Liver (tissue), 10 donors: ENCODE measurements at places on chromosomes 11 and 22. TPM values are rescaled to one million over a fixed set of nuclear protein-coding genes. Genes with fewer than 3 reads are reported as not detected.

The PKNOX2 gene
- 0.25 TPM for total RNA-seq

The ENTHD1 gene
- not detected for total RNA-seq

DNA sequence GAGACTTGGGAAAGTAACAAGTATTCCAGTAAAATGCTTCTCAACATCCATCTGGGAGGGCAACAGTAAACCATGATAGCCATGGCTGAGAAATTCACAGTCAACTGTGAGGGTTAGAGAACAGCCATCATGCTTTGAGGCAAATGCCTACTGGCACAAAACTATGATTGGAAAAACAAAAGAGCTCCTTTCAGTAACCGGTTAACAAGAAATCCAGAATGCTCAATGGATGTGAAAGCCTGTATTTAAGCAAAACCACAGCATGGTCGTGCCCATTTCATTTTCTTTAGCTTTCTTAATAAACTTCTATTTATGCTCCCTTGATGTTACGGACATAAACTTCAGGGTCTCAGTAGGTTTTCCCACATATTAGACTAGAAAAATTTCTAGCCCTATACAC lies 139.5 kb downstream of the SOX6 start:
- no peak for DNase-seq

- DNase-seq: no peak
These were observed 12.1 kb upstream of the TMEM45B start for GRCh38 chr11:129803533-129803932.

DNA sequence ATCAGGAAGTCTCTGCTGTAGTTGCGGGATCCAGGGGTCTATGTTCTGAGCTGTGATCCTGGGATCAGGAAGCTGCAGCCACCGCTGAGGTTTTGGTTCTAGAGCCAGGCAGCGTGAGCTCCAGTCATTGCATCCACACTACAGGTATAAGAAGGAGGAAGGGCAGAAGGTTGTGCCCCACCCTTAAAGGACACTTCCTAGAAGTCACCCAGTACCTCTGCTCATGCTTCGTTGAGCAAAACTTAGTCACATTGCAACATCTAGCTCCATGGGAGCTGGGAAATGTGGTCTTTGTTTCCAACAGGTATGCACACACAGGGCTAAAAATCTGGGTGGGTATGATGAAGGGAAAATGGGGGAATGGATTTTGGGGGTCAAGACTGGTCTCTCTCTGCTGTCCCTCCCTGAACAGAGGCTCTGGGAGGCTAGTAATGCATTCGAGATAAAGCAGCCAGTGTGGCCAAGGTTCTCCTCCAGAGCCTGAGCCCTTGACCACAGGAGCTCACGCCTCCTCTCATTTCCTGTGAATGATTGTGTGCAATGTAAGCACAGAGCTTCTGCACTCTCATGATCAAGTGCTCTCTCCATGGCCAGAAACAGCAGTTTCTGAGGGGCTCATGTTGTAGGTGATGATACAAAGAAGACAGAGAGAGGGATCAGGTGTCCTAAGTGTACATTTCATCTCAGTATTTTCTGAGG lies 86.8 kb upstream of the OR4B1 start:
- DNase-seq: no peak

GRCh38 chr11:70191495-70192140 lies 11.5 kb upstream of the FADD start:
- peak; percentile 84 for DNase-seq

GRCh38 chr11:25576320-25576719 lies 755.6 kb upstream of the ANO3 start:
- DNase-seq: no peak

- DNase-seq: no peak
These were observed 56.8 kb downstream of the C22orf31 start for GRCh38 chr22:29004647-29005371.

DNA sequence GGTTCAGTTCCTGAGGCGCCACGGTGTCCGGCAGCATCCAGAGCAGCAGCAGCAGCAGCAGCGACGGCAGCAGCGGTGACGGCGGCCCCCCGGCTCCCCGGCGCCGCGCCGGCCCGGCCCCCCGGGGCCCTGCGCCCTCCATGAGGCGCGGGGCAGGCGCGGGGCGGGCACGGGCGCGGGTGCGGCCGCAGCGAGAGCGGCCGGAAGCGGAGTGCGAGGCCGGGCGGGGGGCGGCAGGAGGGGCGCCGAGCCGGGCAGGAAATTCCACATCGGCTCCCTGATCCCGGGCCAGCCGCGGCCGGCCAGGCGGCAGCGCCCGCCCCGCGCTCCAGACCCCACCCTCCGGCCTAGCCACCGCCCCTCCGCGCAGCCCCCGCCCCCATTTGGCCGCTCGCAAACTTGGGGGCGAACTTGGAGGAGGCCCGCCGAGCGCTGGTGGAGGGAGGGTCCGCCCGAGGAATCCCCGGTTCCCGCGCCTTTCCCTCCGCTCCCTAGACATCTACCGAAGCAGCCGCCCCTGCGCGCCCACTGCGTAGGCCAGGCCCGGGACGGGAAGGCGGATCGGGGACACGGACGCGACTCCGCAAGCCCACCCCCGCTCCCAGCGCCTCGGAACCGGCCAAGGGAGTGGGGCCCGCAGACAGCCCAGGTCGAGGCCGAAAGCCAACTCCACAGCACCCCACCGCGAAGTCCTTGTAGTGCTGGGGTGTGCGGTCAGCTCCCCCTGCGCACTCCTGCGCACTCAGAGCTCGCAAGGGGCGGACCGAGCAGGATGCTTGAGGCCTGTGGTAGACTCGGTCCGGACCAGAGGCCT lies at the start of gene SCARF2:
SCARF2 (minus strand) TSS at position 213 of the 814 bp plus-strand sequence; CDS start at position 142, 71 bp downstream.
- DNase-seq: no peak

DNA sequence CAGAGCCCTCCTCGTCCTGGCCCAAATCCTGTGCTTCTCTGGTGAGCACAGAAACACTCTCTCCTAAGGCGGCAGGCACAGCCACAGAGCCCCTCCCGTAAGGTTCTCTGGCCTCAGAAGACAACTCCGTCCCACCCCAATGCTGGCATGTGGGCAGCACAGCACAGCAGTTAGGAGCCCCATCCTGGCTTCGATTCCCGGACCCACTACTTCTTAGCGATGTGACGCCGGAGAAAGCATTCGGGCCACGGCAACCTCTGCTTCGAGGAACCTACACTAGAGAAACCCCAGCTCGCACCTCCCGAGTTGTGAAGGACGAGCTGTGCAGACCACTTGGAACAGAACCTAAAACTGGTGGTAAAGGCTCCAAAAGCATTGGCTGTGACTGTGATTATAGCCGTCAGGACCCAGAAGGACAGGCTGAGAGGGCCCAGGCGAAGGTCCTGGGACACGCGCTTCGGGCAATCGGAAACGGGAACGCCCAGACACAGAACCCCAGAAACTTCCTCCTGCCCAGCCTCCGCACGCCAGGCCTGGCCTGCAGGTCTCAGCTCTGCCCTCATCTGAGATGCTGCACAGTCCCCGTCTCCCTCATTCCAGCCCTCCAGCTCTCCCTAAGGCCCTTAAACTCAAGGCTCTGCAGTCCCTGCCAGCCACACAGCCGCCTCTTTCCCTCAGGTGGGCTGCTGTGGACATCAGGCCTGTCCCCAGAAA lies 26.6 kb downstream of the IGSF9B start:
- DNase-seq: no peak

- DNase-seq: peak; percentile 66
These were observed 3.5 kb downstream of the CBX7 start for GRCh38 chr22:39148727-39149535.

DNA sequence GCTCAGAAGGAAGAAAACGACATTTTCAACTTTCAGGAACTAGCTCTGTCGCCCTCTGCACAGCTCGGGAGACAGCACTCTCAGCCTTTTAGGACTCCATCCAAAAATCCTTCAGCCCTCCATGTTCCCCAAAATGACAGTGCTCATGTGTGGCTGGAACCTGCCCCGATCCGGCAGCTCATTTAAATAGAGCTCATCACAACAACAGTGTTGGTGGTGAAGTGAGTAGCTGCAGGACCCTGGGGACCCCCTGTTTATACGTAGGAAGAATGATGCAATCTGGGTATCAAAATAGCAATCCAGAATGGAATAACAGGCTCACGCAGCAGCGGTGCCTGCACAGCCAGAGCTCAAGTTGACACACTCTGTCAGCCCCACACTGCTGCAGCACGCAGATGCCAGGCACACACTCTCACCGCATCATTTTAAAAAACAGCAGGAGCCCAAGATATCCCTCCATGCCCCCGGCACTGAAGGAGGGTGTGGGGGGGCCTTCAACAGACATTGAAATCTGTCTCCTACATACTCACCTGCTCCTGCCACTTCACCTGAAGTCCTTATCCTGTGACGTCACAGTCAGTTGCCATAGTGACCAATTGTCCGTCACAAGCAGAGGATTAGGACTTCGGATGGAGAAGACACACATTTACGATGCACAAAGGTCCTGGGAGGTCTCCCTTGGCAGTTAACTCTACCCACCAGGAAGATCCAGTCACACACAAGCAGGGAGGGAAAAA lies 24.0 kb downstream of the TRIM66 start:
- DNase-seq: no peak

DNA sequence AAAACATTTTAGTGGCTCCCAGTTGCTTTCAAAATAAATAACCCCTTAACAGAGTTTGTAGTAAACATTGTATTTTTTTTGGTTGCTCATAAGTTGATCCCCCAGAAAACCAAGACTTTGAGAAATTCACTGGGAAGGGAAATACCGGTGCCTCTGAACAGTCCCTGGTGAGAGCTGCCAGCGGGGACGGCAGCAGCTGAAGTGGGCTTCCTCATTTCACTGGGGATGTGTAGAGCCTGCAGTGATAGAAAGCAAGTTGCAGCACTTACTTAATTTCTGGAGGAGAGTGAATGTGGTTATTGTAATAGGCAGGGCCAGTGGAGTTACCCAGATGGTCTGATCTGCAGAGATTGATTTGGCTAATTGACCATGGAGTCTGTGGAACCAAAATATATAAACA lies 18.6 kb upstream of the MCHR1 start:
- DNase-seq: no peak
